Cortex of kidney (tissue), 1 donor: ENCODE measurements at places on chromosomes 7 and 10.

GRCh38 chr10:77564731-77565589 lies 72.6 kb downstream of the KCNMA1 start:
- no peak for DNase-seq

DNA sequence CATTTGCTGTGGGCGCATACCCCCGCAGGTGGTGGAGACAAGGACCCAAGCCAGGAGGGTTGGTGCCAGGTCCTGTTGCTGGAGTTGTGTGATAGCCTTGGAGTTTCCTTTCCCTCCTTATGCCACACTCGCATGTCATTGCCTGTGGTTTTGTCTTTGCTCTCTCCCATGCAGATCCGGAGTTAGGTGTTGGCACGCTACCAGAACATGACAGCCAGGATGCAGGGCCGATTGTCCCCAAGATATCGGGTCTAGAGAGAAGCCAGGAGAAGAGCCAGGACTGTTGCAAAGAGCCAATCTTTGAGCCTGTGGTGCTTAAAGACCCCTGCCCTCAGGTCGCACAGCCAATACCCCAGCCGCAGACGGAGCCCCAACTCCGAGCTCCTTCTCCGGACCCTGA lies 369.2 kb upstream of the GALNT17 start:
- no peak for DNase-seq

DNA sequence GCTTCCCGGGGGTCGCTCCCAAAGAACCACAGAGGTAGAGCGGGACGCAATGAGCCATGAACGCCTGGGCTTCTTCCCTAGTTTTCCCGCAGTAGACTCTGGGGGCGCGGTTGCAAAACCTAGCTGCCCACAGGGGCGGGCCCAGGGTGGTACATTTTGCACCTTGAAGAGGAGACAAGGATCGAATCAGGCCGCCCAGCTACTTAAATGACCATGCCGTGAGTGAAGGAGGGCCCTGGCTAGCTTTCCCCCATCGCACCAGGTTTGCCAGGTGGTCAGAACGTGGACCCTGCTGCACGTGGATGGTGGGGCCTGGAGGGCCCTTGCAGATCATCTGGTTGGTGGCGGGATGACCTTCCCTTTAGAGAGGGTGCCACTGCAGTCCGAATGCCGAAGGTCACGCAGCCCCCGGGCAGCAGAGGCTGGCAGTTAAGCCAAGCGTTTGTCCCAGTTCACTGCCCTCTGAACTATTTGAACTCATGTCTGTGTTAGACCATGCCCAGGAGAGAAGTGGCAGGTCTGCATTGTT lies 604 bp upstream of the SHTN1 start:
- no peak for DNase-seq

DNA sequence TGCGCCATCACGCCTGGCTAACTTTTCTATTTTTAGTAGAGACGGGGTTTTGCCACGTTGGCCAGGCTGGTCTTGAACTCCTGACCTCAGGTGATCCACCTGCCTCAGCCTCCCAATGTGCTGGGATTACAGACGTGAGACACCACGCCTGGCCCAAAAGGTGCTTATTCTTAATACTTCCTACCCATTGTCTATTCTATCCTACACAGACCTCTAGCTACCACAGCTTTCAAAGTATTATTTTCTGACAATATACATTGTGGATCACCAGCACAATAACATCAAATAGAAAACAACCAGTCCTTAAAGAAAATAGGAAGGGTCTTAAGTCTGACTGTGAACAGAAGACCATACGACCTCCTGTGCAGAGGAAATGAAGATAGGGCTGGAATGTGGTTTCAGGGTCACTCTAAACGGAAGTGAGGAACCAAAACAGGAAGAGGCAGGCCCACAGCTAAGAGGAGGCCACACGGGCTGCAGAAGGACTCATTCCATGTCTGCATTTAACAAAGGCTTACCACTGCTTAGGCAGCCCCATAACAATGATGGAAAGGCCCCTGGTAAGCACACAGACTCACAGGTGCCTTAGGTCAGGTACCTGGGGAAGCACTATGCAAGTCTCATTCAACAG lies 115.2 kb downstream of the ZFAND4 start:
- DNase-seq: no peak
